Stimulated activated CD4-positive, alpha-beta T cell treated with anti-CD3 and anti-CD28 coated beads, Interleukin-4, amount 100 ng/mL, for 4 hours (primary cell): ENCODE measurements at places on chromosomes 7 and 10.
A peak's percentile ranks its signal among the peaks of the same experiment; 100 is the strongest.

GRCh38 chr7:86962623-86963022, 96.8 kb downstream of the ELAPOR2 start:
- DNase-seq: no peak

- DNase-seq: no peak
Measured at GRCh38 chr10:17808971-17809841, at the start of gene MRC1. Gene MRC1 (plus strand): TSS chr10:17809348. CDS start chr10:17809466, 118 bp downstream.

GRCh38 chr10:133235932-133236331, 1.7 kb upstream of the VENTX start:
- DNase-seq: no peak

- DNase-seq: no peak
Measured at GRCh38 chr7:66669088-66669487, 40.4 kb downstream of the KCTD7 start.

DNA sequence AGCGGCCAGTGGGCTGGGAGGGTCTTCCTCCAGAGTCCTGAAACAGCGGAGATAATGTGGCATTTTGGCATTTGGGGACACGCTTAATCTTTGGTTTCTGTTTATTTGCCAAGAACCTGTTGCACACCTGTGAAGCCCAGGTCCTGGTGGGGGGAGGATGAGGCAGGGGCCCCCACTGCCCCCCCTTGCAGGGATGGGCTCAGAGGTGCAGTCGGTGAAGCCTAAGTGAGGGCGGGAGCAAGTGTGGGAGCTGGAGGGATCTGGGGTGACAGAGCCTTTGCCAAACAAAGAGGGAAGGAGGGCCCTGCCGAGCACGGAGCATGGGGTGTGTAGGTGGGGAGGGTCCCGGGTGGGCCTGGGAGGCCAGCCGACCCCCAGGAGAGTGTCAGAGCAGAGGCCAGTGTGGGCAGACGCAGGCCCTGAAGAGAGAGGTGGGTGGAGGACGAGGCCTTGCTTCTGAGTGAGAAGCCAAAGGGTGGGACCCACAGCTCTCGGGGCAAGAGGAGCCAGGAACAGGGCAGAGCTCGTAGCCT, 62.1 kb upstream of the ADGRA1 start:
- no peak for DNase-seq

GRCh38 chr7:128268233-128268632, 27.2 kb downstream of the LEP start:
- no peak for DNase-seq

- no peak for DNase-seq
Measured at GRCh38 chr10:55063811-55064210, 262.8 kb upstream of the PCDH15 start.

- DNase-seq: no peak
Measured at GRCh38 chr7:20329389-20330238, 1.1 kb upstream of the ITGB8 start.

DNA sequence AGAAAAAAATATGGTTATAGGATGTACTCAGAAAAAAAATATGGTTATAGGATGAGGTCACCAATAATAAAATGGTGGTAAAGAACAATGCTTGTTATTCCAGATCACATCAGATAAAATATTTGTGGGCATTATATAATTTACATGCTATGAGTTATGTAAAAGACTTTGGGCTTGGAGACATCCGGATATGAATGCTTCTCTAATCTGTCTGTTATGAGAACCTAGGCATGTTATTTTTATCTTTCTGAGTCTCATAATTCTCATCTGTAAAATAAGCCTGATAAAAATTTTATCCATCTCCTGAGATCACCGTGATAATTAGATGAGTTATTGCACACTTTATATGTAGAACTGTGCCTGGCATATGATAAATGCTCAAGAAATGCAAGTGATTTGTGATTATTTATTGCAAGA, 37.8 kb downstream of the DKK1 start:
- no peak for DNase-seq

DNA sequence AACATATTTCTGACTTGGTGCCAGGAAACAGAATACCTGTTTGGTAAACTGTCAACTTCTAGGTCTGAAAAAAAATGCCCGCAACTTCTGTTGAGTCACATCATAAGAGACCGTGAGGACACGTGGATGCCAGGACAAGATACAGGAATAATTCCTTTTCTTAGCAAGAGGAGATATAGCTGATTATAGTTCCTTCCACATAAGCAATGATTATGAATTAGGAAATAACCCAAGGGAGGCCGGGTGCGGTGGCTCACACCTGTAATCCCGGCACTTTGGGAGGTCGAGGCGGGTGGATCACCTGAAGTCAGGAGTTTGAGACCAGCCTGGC, 75.2 kb downstream of the CDC123 start:
- no peak for DNase-seq

GRCh38 chr10:31291123-31291522, 27.9 kb upstream of the ZEB1 start:
- DNase-seq: no peak

GRCh38 chr10:49135575-49136313, 1.9 kb upstream of the FAM170B start:
- DNase-seq: no peak

- DNase-seq: no peak
Measured at GRCh38 chr7:43456200-43456599, 126.7 kb upstream of the STK17A start.

DNA sequence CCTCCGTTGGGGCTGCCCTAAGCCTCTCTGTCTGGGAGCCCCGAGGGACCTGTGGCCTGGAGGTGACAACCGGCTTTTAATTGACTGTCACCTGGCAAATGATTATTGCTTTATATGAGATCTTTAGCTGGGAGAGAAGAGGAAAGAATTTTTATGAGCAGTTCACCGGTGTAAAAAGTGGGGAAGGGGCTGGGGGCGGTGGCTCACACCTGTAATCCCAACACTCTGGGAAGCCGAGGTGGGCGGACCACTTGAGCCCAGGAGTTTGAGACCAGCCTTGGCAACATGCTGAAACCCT, 2.6 kb upstream of the COX19 start:
- no peak for DNase-seq

- DNase-seq: no peak
Measured at GRCh38 chr10:86123715-86124114, 242.9 kb downstream of the GRID1 start.

DNA sequence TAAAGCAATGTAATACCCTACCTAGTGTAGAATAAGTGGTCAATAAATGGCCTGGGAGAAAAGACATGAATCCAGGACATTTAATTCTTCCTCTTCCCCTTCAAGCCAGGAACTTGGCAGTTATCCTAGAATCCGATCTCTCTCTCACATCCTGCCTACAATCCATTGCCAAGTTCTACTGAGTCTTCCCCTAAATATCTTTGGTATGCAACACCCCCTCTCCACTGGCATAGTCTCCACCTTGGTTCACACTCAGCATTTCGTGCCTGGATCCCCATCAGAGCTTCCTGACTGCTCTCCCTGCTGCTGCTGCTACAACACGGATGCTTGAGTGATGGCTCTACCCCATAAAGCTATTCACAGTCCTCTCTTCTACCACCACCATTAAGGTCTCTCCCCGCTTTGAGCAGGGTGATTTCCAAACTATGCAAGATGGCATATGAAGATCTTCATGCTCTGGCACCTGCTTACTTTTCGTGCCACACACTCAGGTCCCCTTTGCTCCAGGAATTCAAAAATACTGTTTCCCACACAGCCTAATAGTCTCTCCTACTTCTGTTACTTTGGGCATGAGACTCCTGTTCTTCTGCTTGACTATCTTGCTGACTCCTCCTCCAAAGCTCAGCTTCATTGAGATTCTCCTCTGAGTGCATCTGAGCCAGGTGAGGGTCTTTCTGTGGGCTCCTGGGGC, 4.8 kb downstream of the ANK3 start:
- DNase-seq: no peak

DNA sequence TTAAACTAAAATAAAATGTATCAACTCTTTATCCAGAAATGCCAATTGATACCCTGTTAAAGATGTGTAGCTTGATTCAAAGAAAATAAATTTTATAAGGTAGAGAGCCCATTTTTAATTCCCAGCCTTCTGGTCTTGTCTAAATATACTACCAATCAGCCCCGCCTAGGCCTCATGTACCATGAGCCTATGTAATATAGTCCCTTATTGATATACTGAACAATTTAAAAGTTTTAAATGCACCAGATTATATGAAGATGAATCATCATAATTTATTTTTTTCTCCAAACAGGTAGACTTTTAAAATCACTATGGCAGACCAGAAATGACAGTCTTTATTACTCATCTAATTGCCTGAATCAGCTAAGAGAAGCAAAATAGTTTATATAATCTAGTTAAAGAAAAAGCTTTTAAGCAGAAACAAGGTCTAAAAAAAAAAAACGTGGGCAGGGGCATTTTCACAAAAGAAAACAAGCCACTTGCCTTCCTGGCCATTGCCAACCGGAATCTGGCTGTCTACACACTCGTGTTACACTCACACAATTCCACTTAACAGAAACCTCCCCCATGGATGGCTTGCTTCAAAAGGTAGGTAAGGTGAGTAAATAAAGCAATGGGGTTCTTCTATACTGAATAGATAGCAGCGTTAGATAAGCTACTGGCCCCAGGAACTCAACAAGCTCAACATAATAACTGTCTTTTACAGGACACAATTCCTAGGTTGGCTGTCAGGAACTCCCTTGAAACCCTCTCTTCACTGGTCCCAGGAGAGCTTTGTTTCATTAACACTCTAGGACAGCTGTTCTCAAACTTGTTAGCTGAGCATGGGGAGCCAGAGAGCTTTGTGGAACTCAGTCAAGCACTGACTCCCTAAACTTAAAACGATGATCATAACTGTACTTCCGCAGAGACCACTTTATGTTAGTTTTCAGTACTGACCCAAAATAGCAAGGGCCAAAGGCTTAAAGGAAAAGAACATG, 37.2 kb downstream of the RAPGEF5 start:
- DNase-seq: no peak

- no peak for DNase-seq
Measured at GRCh38 chr10:12644380-12645144, 295.2 kb downstream of the CAMK1D start.

GRCh38 chr10:52879091-52879807, 106.7 kb upstream of the MBL2 start:
- DNase-seq: no peak

DNA sequence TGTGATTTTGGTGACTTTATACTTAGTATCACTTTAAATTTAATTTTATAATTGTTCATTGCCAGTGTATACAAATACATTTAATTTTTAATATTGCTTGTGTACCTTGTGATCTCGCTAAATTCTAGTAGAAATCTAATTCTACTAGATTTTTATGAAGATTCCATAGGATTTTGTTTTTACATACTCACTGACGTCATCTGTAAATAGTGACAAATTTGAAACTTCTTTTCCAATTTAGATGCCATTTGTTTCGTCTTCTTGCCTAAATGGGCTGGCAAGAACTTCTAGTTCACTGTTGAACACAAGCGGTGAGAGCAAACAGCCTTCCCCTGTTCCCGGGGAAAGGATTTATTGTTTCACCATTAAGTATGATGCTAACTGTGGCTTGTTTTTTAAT, 17.3 kb upstream of the PNLIPRP3 start:
- DNase-seq: no peak

- DNase-seq: no peak
Measured at GRCh38 chr10:73899423-73899822, 11.5 kb upstream of the PLAU start.

GRCh38 chr10:133274751-133275683, 1.7 kb downstream of the ADAM8 start:
- peak; percentile 80 for DNase-seq

DNA sequence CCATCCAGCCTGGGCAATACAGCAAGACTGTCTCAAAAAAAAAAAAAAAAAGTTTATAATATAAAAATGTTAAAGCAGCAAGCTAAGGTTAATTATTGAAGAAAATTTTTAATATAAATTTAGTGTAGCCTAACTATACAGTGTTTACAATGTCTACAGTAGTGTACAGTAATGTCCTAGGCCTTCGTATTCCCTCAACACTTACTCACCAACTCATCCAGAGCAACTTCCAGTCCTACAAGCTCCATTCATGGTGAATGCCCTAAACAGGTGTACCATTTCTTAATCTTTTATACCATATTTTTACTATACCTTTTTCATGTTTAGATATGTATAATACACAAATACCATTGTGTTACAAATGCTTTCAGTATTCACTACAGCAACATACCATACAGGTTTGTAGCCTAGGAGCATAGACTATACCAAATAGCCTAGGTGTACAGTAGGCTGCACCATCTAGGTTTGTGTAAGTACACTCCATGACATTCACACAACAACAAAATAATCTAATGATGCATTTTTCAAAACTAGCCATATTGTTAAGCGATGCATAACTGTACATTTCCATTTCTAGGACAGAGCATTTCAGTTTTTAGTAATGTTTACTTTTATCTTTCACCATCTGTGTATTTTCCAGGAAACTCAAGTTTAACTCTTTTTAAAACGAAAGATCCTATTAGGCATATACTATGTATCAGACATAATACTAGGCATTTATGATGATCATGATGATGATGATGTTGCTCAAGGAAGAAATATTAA, 43.3 kb downstream of the CNOT4 start:
- DNase-seq: no peak

GRCh38 chr10:101694674-101695403, at the start of gene FBXW4:
Gene FBXW4 (minus strand): TSS chr10:101695170. CDS start chr10:101695105, 65 bp downstream.
- peak; percentile 78 for DNase-seq

- DNase-seq: no peak
Measured at GRCh38 chr7:102264367-102264891, 22.2 kb upstream of the SH2B2 start.

DNA sequence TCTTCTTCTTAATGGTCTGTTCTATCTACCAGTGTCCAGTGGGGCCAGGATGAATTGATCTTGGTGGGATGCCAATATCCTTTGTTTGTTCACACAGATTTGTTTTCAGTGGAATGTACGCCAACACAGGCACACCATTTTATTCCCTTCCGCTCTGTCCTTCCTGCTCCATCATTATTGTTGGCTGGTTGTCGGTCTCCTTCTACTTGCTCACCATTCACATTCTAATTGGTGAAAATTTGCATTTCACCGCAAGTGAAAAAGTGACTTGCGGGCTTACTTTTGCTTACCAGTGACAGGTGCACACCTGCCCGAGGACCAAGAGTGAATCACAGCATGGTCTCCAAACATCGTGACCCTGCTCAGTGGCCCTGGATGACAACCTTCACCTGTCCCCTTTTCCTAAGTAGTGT, 148.3 kb downstream of the NOC3L start:
- no peak for DNase-seq

- DNase-seq: no peak
Measured at GRCh38 chr10:909831-910230, 21.7 kb downstream of the LARP4B start.

DNA sequence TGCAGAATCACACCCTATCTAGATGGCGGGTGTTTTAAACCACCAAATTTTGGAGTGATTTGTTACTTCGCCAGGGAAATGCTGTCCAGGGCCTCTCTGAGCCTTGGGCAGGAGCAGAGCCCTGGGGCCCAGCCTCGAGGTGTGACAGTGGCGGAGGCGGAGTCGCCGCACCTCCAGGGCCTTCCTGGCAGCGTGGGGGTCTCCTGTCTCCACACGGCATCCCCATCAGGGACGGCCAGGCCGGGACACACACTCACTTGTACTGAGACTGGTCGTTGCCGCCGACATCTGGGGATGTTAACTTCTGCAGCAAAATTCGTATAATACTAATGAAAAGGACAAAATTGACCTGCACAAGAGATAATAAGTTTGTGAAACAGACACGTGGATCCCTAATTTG, 110.7 kb downstream of the VIPR2 start:
- DNase-seq: no peak
